Stimulated activated CD4-positive, alpha-beta T cell treated with anti-CD3 and anti-CD28 coated beads, Interleukin-4, amount 100 ng/mL, for 48 hours (primary cell): ENCODE measurements at places on chromosomes 3 and 15.

DNA sequence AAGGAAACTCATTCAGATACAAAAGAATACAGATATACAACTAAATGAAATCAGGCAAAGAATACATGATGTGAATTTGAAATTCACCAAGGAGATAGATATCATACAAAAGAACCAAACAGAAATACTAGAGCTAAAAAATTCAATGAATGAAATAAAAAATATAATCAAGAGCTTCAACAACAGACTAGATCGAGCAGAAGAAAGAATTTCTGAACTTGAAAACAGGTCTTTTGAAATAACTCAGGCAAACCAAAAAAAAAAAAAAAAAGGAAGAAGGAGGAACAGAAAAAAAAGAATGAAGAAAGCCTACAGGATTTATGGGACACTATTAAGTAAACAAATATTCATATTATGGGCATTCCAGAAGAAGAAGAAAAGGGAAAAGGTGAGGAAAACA lies 137.8 kb downstream of the DMXL2 start:
- DNase-seq, result no peak

DNA sequence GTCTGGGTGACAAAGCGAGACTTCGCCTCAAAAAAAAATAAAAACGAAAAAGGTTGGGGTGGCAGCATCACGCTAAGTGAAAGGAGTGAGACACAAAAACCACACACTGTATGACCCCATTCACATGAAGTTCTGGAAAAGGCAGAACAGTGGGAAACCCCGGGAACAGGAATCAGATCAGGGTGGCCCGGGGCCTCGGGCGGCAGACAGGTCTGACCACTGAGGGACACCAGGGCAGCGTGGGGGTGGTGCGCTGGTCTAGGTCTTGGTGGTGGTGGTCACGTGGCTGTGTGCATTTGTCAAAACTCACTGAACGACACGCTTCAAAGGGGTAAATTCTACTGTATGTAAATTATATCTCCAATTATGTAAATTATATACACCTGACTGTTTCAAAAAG lies 79.7 kb upstream of the PRR20G start:
- DNase-seq, result no peak

- peak; percentile 58 for DNase-seq
These were observed at the start of gene TBC1D2B for GRCh38 chr15:78077053-78077870. TBC1D2B (minus strand) TSS chr15:78077711; CDS start chr15:78077652, 59 bp downstream.

- no peak for DNase-seq
These were observed 27.5 kb downstream of the PCCB start for GRCh38 chr3:136277634-136278033.
